ENCODE measurements at places on chromosomes 12 and 14.

- no peak for DNase-seq
These were observed 16.6 kb upstream of the GPR68 start for GRCh38 chr14:91261115-91261514.

- no peak for DNase-seq
These were observed 90.9 kb upstream of the CCDC196 start for GRCh38 chr14:66395300-66395699.

DNA sequence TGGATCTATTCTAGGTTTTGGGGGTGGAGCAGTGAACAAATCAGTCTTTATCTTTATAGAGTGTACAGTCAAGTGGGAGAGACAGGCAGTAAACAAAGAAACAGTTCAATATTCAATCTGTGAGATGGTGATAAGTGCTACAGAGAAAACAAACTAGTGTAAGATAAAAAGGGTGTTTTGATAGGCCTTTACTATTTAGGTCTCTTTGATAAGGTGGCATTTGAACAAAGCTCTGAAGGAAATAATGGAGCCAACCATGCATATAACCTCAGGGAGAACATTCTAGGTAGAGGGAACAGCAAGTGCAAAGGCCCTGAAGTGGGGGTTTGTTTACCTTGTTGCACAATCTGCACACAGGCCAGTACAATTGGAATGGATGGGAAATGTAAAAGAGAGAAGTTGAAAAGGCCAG lies 47.3 kb downstream of the PTPN11 start:
- no peak for DNase-seq

DNA sequence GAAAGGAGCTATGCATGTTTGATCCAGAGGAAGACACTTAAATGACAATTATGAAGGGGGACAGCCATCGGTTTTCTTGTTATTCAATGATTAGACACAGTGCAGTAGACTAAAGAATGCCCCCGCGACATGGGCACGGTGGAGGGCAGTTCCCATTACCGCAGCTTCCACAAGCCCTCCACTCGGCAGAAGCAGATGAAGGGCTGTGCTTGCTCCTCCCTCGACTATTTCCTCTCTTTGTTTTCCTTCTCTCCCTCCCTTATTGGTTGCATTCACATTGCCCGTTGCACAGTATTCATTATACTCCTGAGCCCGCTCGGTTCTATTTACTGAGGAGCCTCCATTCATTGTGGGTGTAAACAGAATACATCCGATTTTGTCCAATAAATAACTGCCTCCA lies 138.8 kb upstream of the RASSF8 start:
- DNase-seq: no peak

DNA sequence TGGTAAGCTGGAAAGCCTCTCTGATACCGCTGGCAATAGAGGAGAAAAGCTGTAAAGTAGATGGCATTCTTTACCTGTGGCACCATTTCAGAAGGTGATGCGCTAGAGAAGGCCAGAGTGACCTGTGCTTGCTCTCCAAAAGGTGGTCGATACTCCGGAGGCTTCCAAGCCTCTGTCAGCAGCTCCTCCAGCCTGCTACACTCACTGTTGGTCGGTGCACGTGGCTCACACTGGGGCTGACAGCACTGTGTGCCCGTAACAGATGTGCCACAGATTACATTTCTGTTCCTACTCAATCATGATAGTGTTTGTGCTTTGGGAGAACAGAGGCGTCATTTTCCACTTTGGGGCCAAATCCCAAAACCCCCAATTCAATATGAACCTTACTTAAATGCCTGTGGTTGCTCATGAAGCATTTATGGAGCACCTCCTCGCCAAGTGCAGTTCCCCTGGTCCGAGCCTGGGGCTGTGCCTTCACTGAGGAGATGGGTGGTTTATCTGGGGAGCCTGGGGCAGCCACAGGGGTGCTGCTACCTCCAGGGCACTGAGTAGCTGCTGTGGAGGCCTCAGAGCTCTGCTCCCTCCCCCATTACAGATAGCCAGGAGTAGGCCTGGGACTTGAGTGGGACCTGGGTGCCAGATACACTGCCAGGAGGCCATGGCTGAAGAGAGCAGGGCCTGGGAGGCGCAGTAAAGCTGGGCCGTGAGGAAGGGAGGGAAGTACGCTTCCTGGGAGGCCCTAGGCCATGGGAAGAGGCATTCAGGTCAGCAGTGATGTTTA lies 26.8 kb downstream of the CCNK start:
- no peak for DNase-seq

GRCh38 chr12:129119537-129119936 lies 266.3 kb downstream of the GLT1D1 start:
- no peak for DNase-seq

- no peak for DNase-seq
These were observed 3.0 kb upstream of the MYF6 start for GRCh38 chr12:80704420-80704819.

- no peak for DNase-seq
These were observed 11.1 kb downstream of the KIF21A start for GRCh38 chr12:39431797-39432196.

GRCh38 chr12:47981496-47982260 lies 18.3 kb downstream of the TMEM106C start:
- DNase-seq: no peak

GRCh38 chr14:49882826-49883694 lies 9.8 kb upstream of the ARF6 start:
- no peak for DNase-seq

GRCh38 chr12:53603804-53604203 lies 22.4 kb downstream of the ATF7 start:
- DNase-seq: no peak
